ENCODE measurements at places on chromosomes 5 and 9.

DNA sequence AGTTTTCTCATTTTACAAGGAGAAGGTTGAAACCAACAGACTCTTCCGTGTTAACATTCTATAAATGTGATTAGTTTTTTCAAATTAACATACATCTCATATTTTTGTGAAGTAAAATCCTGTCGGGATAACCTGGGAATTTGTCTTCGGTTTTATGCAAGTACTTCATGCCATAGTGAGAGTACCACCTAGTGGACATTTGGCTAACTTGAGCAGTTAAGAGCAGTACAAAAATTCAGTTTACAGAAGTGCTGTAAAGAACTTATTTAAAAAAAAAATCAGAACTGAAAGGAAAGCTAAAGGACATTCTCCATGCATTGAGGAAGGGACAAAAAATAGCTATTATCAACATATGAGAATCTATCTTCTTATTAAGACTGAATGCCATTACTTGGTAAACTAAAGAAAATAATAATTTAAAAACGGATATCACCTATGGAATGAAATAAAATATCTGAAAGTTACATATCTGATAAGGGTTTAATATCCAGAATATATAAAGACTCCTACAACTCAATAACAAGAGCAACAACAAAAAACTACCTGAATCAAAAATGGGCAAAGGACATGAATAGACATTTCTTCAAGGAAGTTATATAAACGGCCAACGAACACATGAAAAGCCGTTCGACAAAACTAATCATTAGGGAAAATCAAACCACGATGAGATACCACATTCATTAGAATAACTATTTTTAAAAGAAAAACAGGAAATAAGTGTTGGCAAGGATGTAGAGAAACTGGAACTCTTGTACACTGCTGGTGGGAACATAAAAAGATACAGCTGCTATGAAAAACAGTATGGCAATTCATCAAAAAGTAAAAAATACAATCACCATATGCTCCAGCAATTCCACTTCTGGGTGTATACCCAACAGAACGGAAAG lies 117.0 kb upstream of the GNA14 start:
- no peak for DNase-seq

DNA sequence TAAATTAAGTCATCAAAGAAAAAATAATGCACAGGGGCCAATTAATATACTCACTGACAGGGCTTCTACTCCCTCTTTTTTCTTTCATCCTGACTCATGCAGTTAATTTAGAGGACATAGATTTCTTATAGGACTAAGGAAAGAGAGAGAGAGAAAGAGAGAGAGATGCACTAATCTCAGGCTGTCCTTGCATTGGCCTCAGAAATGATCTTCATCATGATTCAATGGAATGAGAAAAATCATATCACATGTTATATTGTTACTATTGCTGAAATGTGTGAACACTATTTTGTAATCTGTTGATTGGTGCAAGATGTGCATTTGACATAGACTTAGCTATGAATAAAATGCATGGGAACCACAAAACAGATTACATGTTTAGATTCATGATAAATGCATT lies 608.3 kb upstream of the NUDT12 start:
- no peak for DNase-seq

GRCh38 chr5:81361600-81361999 lies 32.3 kb downstream of the ACOT12 start:
- no peak for DNase-seq

DNA sequence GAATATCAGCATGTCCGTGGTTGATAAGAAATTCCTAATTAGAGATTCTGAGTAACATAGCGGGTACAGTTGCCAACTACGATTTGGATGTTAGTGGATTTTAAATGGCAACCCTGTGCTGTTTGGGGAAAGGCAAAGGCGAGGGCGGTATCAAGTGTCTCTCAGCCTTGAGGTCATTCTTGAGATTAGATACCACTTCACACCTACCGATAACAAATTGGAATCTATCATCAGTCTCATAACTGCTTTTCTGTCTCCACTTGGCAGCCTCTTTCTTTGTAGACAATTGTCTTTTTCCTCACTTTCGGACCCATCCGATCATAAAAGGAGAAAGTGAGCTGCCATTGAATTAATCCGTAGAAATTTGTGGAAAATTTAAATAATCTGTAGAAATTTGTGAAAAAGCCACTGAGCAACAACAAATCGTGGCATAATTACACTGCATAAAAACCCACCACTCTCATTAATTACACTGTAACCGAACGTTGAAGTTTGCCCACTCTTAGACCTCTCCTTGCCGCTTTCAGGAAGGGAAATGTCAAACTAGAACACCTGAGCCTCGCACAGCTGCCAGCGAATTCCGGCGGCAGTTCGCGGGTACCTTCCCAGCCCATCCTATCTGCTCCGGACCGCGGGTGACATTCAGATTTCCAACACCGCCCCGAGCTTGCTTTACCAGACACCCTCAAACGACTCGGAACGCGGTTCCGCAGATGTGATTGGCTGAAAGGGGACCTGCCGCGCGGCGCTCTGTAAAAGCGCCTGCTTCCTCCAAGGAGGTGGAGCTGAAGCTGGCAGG lies 849 bp upstream of the RGMB start:
- DNase-seq: no peak

- DNase-seq: no peak
Observed at GRCh38 chr5:106127985-106128384, 1542.8 kb downstream of the EFNA5 start.

DNA sequence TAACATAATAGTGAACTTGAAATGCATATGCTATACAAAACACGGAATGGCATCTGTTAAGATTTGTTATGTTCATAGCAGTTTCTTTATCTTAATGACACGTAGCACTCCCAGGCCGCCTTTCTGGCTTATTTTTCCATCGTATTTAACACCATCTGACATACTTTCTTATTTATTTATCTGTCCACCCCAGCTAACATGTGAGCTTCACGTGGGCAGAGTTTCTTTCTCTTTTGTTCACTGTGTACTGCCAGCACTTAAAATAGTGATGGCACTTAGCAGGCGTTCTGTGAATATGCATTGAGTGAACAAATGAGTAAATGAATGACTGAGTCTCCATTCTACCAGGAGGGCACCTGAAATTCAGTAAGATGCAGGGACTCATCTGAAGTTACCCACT lies 29.4 kb upstream of the SYNPO start:
- DNase-seq: no peak

Data from stimulated activated CD8-positive, alpha-beta memory T cell treated with anti-CD3 and anti-CD28 coated beads, Interleukin-4, amount 100 ng/mL, for 24 hours (primary cell).